Stimulated activated CD8-positive, alpha-beta memory T cell treated with anti-CD3 and anti-CD28 coated beads, Interleukin-2, amount 100 ng/mL, for 1 hour (primary cell): ENCODE measurements at places on chromosomes 2 and 18.

DNA sequence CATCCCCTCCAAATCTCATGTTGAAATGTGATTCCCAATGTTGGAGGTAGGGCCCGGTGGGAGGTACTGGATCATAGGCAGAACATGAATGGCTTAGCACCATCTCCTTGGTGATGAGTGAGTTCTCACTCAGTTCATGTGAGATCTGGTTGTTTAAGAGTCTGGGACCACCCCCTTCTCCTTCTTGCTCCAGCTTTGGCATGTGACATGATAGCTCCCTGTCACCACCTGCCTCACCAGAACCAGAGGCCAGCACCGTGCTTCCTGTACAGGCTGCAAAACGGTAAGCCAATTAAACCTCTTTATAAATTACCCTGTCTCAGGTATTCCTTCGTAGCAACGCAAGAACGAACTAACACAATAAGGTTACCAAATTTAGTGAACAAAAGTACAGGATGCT is 95.4 kb downstream of the ZBTB7C start:
- no peak for DNase-seq

DNA sequence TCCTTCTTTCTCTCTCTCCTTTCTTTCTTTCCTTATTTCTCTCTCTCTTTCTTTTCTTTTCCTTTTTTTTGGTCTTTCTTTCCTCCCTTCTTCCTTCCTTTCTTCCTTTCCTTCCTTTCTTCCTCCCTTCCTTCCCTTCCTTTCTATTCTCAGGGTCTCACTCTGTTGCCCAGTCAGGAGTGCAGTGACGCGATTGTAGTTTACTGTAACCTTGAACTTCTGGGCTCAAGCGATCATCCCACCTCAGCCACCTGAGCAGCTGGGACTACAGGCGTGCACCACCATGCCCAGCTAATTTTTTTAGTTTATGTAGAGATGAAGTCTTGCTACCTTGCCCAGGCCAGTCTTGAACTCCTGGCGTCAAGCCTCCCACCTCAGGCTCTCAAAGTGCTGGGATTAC is 83.8 kb upstream of the PPM1B start:
- DNase-seq = no peak

GRCh38 chr18:12686100-12686499 is 16.4 kb downstream of the CEP76 start:
- DNase-seq = no peak

- no peak for DNase-seq
These were observed 13.9 kb upstream of the HTR2B start for GRCh38 chr2:231138699-231139098.

GRCh38 chr2:209424199-209424701 is 403 bp downstream of the MAP2 start:
- no peak for DNase-seq

DNA sequence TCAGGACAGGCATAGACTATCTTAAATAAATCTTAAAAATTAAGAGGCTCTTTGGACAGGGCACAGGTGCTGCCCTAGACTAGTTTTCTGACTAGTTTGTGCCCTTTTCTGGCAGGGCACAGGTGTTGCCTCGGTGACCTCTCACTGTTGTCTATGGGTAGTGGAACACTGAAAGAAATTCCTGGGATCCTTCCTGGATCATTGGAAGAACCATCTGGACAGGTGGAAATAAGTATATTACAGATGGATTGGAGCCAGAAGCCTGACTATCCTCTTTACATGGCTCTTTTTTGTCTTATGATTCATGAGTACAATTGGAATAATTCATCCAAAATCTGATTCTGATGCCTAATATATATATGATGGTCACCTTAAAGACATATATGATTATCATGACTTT is 286.6 kb downstream of the RIT2 start:
- DNase-seq = no peak
